GM23248 (cell line): ENCODE measurements at places on chromosomes 6 and 20. TPM values are rescaled to one million over a fixed set of nuclear protein-coding genes. Genes with fewer than 3 reads are reported as not detected.
A peak's percentile ranks its signal among the peaks of the same experiment; 100 is the strongest.

- H3K36me3 ChIP-seq: peaks cover 5% of the 10 kb centered on the region; the same call in 1 of the 2 replicates
- H3K4me3 ChIP-seq: no peak overlapping the region
- peak overlapping the region; percentile 57 for H3K27ac ChIP-seq
- peaks cover 16% of the 10 kb centered on the region for H3K4me1 ChIP-seq
- DNase-seq: peak; percentile 72
- no peaks in the 10 kb centered on the region for H3K27me3 ChIP-seq
Measured at GRCh38 chr6:7243179-7243981, 69.6 kb downstream of the SSR1 start.

DNA sequence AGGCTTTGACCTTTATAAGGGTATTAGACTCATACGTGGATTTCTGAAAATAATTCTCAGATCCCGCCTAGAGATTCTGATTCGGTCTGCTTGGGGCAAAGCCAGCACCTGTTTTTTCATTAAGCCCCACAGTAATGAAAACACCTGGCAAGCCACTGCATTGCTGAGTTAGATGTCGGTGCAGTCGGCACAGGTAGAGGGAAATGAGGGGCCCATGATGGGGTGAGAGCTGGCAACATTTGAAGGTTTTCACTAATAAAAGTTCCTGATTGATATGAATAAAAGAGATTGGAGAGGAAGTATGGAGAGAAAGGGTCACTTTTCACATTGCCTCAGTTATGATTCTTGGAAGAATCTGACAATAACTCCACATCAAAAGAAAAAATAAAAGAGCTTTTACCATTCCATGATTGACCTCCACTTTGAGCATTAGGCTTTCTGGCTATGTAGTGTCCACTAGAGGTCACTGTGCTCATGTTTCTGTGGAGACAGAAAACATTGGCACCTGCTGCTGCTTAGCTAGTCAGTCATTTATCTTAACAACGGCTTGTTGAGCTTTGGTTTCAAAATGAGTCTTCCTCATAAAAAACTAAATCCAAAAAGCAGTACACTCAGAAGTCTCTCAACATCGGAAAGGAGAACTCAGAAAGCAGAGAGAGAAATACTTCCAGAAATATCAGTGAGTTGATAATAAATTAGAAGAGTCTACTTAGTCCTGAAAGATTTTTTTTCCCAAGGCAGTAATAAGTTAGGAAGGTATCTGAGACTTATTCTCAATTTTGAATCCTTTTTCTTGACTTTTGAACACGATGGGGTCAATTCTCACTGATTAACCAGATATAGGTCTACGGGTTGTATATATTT, 53.3 kb upstream of the KLHL31 start:
- DNase-seq: peak; percentile 86
- no peaks in the 10 kb centered on the region for H3K4me1 ChIP-seq
- no peak overlapping the region for H3K4me3 ChIP-seq
- peaks cover 30% of the 10 kb centered on the region for H3K27me3 ChIP-seq
- no peak overlapping the region for H3K27ac ChIP-seq
- no peaks in the 10 kb centered on the region for H3K36me3 ChIP-seq

Gene VGLL2
- not detected in 2 replicates for polyA plus RNA-seq

GRCh38 chr20:38094373-38094891, 60.9 kb downstream of the RPRD1B start:
- DNase-seq: peak; percentile 91
- peaks cover 7% of the 10 kb centered on the region; the same call in 1 of the 2 replicates for H3K36me3 ChIP-seq
- H3K27me3 ChIP-seq: no peaks in the 10 kb centered on the region
- peak overlapping the region; percentile 71 for H3K27ac ChIP-seq
- peaks cover 31% of the 10 kb centered on the region for H3K4me1 ChIP-seq

GRCh38 chr6:135540207-135540840, 42.8 kb upstream of the AHI1 start:
- DNase-seq: peak; percentile 43
- no peak overlapping the region for H3K27ac ChIP-seq
- H3K4me3 ChIP-seq: no peak overlapping the region
- H3K27me3 ChIP-seq: no peaks in the 10 kb centered on the region
- H3K36me3 ChIP-seq: no peaks in the 10 kb centered on the region
- H3K4me1 ChIP-seq: peaks cover 29% of the 10 kb centered on the region

DNA sequence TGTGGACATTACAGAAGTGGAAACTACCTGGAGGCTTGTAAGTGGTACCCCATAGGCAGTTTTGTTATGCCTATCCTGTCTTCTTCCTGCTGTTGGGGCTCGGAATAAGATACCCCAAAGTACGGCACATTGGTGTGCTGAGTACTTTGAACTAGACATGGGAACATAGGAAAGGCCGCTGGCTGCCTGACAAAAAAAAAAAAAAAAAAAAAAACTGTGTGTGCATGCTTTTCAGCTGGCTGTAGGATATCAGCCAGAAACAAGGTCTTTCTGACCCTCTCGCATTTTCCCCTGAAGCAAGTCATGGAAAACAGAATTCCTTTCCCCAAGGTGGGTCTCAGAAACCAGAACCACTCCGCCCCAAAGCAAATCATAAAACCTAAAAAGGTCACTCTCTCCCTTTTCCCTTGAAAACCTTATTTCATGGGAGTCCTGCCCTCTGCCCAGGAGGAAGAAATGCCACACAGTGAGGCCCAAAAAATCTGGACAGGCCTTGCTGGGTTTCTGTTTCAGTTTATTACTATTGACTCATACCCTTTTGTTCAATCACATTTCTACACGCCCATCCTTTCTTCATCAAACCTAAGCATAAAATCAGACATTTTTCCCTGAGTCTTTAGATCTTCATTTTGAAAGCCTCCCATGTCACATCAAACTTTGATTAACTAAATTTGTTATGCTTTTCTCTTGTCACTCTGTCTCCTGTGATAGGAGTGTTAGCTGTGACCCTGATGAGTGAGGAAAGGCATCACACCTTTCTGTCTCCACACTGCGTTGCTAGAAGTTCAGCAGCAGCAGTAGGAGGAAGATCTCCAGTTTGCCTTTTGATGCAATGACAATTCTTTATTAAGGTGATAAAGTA, 17.2 kb downstream of the SLC2A12 start:
- no peak overlapping the region for H3K27ac ChIP-seq
- H3K4me1 ChIP-seq: peaks cover 17% of the 10 kb centered on the region; the same call in 1 of the 2 replicates
- H3K27me3 ChIP-seq: 0 out of 2 replicates have a peak, but pooled peaks cover 5% of the 10 kb centered on the region
- H3K36me3 ChIP-seq: no peaks in the 10 kb centered on the region

DNA sequence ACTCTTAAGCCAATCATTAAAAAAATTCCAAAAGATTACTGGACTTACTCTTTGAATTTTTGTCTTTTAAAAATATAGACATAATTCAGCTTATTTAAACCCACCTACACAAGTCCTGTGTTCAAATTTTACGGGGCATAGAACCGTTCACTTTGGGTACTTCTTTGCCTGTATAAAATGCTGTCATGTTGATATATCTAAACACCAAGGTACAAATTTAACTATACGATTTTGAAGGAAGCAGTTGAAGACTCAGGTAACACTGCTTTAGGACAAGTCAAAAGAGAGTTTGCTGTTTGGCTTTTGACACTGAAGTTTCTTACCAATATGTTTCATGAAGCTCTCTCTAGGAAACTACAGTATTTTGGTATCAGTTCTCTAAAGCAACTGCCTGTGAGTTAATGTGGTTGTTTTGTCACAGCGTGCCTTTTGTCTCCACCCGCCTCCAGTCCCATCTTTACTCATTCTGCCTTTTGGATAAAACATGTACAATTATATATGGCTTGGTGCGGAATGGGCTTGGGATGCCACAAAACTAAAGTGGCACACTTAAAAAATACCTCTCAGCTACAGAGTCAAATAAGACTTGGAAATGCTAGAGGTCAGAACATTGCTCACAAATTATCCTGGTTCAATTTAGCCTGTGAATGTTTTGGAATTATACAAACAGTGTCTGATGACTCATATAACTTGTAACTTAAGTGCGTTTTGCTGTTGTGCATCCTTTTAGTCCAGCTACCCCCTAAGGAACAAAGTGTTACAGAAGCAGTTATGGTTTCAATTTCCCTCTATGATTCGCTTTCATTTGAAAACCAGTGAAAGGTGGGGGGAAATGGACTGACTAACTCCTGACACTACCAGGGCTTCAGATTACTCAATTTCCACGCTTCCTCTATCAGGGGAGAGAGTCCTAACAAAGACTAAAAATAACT, 38.7 kb downstream of the RGS17 start:
- peak overlapping the region; percentile 55 for H3K4me3 ChIP-seq
- no peaks in the 10 kb centered on the region for H3K36me3 ChIP-seq
- H3K4me1 ChIP-seq: peaks cover 32% of the 10 kb centered on the region

GRCh38 chr20:48333707-48334106, 494.1 kb downstream of the PREX1 start:
- H3K36me3 ChIP-seq: no peaks in the 10 kb centered on the region
- H3K4me1 ChIP-seq: peaks cover under 1% of the 10 kb centered on the region

Gene MRPL18
- polyA plus RNA-seq: 110 and 112 TPM in 2 replicates

Gene PEX7
- polyA plus RNA-seq: 9.4 and 10.7 TPM in 2 replicates

DNA sequence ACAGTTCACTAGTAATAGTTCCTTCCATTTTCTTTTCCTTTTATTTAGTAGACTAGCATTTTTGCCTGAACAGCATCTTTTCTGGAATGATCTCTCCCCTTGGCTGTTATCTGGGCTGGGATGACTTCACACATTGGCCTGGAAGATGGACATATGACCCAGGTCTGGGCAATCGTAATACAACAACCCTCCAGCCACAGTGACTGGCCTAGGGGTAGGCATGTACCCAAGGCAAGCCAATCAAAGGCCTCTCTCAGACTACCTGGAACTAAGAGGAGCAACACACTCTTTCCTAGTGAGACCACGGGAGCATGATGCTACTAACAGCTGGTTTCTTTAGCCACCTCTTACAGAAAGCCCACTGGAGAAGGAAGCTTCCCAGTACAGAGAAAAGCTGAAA, 252.2 kb downstream of the GMPR start:
- no peaks in the 10 kb centered on the region for H3K4me1 ChIP-seq
- H3K27ac ChIP-seq: no peak overlapping the region
- H3K27me3 ChIP-seq: no peaks in the 10 kb centered on the region
- no peak overlapping the region for H3K4me3 ChIP-seq
- no peak for DNase-seq

Gene LRRN4
- polyA plus RNA-seq: not detected in 2 replicates

Gene DST
- polyA plus RNA-seq: 142 and 181 TPM in 2 replicates

DNA sequence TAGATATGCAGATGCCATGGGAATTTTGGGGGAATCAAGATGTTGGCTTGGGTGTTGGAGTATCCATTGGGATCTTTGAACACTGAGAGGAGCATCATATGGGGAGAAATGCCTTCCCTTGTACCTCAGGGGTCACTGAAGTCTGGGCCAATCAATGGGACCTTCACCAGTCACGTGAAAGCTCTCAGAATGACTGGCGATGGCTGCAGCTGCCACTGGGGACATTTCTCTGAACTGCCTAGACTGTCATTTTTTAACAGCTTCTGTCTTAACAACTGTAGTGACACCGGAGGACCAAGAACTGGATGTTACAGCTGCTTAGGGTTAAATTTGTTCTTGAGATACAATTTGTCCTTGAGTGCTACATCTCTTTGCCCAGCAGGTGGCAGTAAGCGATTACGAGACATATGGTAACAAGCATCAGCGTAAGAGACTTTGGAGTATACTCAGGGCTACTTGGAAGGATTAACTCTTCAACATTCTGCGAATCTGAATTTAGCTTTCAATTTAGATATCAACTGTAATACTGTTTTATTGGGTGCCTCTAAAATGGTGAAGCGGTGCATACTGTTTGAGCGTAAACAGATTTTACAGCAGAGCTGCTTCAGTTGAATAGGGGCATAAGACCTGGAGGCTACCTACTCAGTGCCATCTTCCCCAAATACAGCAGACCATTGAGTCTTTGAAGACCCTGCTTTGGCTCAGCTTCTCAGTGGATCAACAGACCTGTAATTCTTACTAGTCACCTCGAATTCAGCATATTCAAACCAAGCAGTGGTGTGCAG, 36.0 kb downstream of the CCN2 start:
- H3K27ac ChIP-seq: no peak overlapping the region
- peak; percentile 84 for DNase-seq
- peak overlapping the region; percentile 37 for H3K4me3 ChIP-seq

Gene SLC4A11
- 1.1 and 1.2 TPM in 2 replicates for polyA plus RNA-seq

Gene CCDC28A
- 14.6 and 15.9 TPM in 2 replicates for polyA plus RNA-seq

- H3K36me3 ChIP-seq: no peaks in the 10 kb centered on the region
- H3K27me3 ChIP-seq: no peaks in the 10 kb centered on the region
- no peaks in the 10 kb centered on the region for H3K4me1 ChIP-seq
- H3K27ac ChIP-seq: no peak overlapping the region
- DNase-seq: no peak
- H3K4me3 ChIP-seq: no peak overlapping the region
Measured at GRCh38 chr6:49918787-49919186, 45.2 kb downstream of the DEFB114 start.

Gene DEFB118
- not detected in 2 replicates for polyA plus RNA-seq

DNA sequence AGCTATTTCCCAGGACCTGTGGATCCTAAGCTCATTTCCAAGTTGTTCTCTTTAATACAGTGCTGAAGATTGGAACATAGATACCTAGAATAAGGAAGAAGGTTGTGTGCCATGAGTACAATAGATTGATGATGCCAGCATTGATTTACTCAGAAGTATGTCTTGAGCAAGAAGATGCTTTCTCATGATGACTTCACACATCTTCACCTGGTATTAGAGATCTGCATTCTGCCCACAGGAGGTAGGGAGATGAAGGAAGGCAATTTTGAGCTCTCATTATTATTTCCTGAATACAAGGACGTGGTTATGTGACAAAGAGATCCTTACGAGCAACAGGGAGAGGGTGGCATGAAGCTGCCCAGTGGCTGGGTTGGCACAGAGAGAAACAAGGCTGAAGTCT, 20.0 kb upstream of the ZNF165 start:
- DNase-seq: no peak
- no peaks in the 10 kb centered on the region for H3K27me3 ChIP-seq
- no peak overlapping the region for H3K4me3 ChIP-seq
- H3K36me3 ChIP-seq: no peaks in the 10 kb centered on the region
- no peak overlapping the region for H3K27ac ChIP-seq

DNA sequence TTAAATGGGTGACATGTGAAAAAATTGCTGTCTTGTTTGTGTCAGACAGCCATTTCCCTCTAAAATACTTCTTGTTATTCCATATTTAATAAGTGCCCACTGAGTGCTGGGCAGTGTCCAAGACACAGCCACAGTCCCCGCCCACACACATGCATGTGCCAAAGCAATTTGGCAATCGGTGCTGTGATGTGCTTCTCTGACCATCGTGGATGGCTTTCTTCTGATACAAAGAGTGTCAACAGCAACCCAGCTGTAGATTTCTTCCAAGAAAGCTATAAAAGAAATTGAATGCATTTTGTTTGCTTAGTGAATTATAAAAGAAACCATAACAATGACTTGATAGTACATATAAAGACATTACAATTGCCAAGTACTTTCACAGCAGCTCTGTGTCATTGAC, 140.5 kb upstream of the ATXN1 start:
- H3K27me3 ChIP-seq: no peaks in the 10 kb centered on the region
- DNase-seq: peak; percentile 82
- no peak overlapping the region for H3K4me3 ChIP-seq
- H3K4me1 ChIP-seq: peaks cover 29% of the 10 kb centered on the region
- no peaks in the 10 kb centered on the region for H3K36me3 ChIP-seq

Gene MAPK13
- polyA plus RNA-seq: 2.9 and 3.2 TPM in 2 replicates

- peaks cover 3% of the 10 kb centered on the region; the same call in 1 of the 2 replicates for H3K36me3 ChIP-seq
- no peak overlapping the region for H3K4me3 ChIP-seq
- H3K27ac ChIP-seq: 0 out of 2 replicates have a peak overlapping the region, but pooled peaks have one; percentile 7
Measured at GRCh38 chr20:58682656-58683531, 9.7 kb upstream of the NPEPL1 start.

Gene ZNF831
- not detected in 2 replicates for polyA plus RNA-seq

GRCh38 chr6:56073315-56073714, 174.1 kb downstream of the COL21A1 start:
- DNase-seq: peak; percentile 74
- peak overlapping the region; percentile 69 for H3K27ac ChIP-seq
- H3K36me3 ChIP-seq: no peaks in the 10 kb centered on the region

Gene CST2
- 1.5 and 1.6 TPM in 2 replicates for polyA plus RNA-seq
